NCI-H1930 (cell line): ENCODE measurements at places on chromosomes 7 and 10.

- no peak for DNase-seq
Measured at GRCh38 chr10:3820255-3820654, 35.2 kb upstream of the KLF6 start.

DNA sequence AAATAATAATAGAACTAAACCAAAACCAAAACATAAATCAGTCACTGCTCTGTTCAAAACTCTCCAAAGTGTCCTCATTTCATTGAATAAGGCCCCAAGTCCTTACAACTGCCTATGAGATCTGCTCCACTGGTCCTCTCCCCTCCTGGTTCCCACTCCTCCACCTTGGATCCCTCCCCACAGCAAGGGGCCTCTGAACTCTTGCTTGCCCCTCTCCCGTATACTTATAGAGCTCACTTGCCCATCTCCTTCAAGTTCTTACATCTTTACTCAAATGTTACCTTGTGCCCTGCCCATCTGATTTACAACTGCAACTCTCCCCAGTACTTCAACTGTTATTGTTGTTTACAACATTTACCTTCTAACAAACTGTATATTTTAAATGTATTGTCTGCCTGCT, 819 bp downstream of the POLD2 start:
- no peak for DNase-seq

- DNase-seq = no peak
Measured at GRCh38 chr10:49664006-49664841, 15.2 kb upstream of the C10orf53 start.

DNA sequence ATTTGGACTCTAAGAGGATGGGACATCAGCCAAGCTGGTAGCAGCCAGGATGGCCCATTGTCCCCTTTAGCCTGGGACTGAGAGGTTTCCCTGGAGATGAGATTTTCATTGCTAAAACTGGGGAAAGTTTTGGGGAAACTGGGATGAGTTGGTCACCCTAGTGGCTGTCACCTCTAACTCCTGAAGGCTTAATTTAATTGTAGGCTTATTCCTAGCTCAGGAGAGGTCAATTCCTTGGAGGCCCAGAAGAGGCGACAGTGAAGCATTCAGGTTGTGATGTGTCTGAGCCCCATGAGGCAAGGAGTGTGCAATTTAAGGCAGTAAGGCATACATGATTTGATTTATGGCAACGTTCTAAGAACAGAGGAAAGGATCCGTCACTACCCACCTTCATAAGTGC, 24.9 kb upstream of the JAZF1 start:
- no peak for DNase-seq

DNA sequence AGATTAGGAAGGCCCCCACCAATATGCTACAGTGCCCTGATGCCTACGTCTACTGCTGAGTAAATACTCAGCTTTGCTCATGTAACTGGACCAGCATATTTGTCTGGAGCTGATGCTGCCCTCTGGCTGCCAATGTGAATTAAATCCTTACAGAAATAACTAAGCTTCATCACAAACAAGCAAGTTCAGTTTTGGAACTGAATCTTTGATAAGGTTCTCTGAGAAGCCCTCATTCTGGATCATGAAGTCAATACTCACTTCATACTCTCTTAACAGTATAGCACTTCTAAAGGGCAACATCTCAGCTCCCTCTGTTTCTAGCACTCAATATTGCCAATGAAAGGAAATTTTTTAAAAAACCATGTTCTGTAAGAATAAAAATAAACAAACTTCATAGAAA, 246.7 kb downstream of the ETV1 start:
- DNase-seq = no peak

GRCh38 chr10:126458466-126458865, 70.2 kb upstream of the ADAM12 start:
- DNase-seq = no peak

- no peak for DNase-seq
Measured at GRCh38 chr7:32275216-32276009, 205.2 kb upstream of the PDE1C start.

DNA sequence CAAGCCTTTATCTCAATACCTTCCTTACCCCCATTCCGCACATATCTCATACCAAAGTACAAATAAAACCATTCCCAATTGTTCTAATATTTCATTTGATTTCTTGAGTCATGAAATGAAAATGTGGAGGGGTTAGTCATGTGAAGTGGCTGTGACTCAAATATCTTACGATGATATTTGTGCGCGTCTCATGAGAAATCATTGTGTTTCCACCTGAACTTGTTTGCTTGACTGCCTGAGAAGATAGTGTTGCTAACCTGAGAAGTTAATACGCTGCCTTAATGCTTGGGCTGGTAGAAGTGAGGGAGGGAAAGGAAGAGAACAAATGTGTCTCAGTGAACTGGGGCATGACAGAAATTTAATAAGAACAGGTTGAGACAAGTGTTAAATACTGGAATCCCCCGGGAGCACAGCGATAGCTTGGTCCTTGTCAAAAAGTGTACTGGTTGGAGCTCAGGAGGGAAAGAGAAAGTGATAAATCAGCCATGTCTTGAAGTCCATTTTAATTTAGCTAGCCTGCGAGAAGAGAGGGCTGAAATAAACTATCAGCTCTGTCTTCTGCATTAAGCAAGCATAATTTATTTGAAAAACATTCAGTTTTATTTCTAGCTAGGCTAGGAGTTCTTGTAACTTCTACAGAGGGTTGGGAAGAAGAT, 7.2 kb upstream of the EPHA1 start:
- DNase-seq = no peak

GRCh38 chr7:92403760-92404074, 43.6 kb upstream of the GATAD1 start:
- DNase-seq = no peak

DNA sequence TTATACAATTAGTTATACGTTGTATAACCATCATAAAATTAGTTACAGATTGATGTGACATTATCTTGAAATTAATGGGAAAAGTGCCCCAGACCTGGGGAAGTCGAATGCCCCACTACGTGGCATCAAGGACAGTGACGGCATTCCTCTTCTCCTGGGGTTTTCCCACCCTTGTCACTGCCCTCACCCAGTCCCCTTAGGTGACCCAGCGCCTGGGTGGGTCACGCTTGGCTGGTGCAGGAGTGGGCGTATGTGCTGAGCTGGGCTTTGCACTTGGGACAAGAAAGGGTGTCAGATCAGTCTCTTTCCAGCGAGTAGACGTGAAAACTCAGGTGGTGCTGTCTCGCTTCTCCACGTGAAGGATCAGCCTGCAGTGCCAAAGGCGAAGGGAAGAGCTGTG, 7.6 kb downstream of the FOXK1 start:
- DNase-seq = no peak

GRCh38 chr10:14705548-14706230, 69.0 kb downstream of the FAM107B start:
- DNase-seq = no peak

DNA sequence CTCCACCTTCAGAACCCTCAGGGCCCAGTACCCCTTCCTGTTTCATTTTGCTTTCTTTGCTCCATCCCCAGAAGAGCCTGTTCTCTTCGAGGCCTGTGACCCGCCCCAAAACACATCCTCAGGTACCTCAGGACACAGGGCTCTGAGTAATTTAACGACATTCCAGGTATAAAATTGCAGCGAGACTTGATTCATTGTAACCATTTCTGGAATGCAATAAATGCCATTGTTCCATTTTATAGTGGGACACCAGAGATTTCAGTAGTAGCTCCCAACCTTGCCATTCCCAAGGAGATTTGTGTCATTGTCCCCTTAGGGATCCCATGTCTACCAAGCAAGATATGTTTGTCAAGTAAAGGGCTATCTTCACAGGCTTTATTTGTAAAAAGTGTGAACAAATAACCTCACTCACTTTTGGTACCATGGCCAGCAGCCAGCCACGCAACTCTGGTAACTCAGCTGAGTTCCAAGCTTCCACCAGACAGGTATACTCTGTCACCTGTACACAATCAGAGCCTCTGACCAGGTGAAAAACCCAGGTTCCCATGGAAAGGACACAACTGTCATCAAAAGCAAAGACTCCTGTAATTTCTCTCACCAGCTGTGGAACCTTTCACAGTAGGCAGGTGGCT, 441.3 kb downstream of the PLXNA4 start:
- no peak for DNase-seq

DNA sequence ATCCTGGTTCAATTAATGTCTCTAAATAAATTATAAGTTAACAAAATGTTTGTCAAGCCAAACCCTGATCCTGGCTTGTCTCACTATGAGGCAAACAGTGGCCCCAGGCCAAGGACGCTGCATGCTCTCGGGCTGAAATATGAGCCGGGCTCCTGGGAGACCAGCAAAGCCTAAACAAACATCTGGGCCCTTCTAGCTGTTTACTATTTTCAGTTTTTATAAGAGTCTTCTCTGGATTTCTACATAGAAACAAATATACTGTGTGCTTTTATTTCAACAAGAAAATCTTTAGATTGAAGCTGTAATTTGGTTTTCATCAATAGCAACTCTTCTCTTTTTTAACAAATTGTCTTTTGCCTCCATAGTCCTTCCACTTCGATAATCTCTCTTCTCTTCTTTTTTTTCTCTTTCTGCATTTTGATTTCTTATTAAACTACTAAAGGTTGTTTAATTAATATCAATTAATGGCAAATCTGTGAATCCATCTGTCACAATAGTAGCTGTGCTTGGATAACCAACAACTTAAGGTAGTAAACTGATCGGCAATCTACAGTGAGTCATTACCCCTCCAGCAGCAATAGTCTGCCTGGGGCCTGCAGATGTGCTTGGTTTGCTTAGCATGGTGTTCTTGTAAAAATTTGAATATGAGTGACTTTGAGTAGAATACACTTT, 83.3 kb upstream of the DNAJC1 start:
- DNase-seq = no peak

DNA sequence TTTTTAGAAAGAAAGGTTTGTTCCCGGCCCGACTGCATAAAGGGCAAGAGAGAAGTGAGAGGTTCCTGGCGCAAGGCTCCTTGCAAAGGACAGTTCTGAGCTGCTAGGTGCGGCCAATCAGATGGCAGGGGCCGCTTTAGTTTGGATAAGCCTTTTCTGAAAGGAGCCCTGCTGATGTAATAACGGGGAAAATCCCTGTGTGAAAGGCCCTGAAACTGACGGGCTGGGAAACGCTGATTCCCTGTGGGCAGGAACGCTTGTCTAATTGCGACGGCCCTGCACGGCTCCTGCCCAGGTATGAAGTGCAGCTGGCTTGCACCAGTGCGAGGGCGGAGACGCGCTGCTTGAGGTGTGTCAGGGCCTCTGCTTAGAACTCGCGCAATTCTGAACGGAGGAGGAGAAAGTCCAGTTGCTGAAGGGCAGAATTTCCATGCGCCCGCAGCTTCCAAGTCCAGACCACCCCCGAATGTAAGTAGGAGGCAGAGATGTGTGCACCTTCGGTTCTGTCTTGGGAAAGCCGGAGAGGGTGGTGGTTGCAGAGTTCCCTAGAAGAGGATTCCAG, 30.5 kb downstream of the TACC2 start:
- no peak for DNase-seq

DNA sequence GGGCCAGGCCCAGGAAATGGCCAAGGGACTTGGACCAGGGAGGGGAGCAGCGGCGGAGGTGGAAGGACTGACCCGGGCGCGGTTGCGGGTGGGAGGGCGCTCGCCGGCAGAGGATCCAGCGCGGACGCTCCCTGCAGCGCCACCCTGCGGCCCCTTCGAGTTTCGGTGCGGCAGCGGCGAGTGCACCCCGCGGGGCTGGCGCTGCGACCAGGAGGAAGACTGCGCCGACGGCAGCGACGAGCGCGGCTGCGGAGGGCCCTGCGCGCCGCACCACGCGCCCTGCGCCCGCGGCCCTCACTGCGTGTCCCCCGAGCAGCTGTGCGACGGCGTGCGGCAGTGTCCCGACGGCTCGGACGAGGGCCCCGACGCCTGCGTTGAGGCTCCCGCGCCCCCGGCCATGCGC, 16.8 kb upstream of the ZNF467 start:
- DNase-seq = peak; percentile 74

- DNase-seq = no peak
Measured at GRCh38 chr10:80461208-80462183, 7.4 kb downstream of the TSPAN14 start.

- no peak for DNase-seq
Measured at GRCh38 chr10:79340646-79341244, 6.5 kb upstream of the PPIF start.

GRCh38 chr7:101618916-101619315, 10.2 kb downstream of the MYL10 start:
- no peak for DNase-seq

DNA sequence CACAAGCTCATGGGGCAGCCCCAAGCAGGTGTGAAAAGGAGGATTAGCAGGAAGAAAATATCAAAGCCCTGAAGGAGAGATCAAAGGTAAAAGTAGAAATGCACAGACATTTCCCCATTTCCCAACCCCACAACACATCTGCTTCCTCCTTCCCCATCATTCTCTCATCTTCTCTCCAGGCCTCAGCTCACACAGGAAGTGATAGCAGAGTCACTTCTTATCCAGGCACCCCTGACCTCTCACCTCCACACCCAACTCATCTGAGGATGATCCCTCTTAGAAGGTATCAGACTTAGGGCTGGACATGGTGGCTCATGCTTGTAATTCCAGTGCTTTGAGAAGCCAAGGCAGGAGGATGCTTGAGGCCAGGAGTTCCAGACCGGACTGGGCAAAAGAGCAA, 18.2 kb upstream of the GJC3 start:
- no peak for DNase-seq

GRCh38 chr7:42192851-42193461, 44.1 kb downstream of the GLI3 start:
- DNase-seq = no peak

GRCh38 chr7:149862156-149862555, 11.6 kb upstream of the ATP6V0E2 start:
- no peak for DNase-seq

GRCh38 chr10:11612021-11613001, 861 bp upstream of the USP6NL start:
- no peak for DNase-seq

DNA sequence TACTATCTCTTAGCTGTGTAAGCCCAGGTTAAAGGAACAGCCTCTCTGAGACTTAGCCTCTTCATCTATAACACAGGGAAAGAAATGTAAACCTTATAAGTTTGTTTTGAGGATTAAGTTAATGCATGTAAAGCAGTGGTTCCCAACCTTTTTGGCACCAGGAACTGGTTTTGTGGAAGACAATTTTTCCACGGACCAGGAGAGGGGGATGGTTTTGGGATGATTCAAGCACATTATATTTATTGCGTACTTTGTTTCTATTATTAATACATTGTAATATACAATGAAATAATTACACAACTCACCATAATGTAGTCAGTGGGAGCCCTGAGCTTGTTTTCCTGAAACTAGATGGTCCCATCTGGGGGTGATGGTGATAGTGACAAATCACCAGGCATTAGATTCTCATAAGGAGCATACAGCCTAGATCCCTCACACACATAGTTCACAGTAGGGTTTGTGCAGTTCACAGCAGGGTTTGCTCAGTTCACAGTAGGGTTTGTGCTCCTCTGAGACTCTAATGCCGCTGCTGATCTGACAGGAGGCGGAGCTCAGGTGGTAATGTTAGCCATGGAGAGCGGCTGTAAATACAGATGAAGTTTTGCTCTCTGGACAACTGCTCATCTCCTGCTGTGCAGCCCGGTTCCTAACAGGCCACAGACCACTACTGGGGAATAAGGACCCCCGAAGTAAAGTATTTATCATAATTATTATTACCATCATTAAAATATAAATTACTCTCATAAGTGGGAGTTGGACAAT, 41.3 kb upstream of the ANK3 start:
- DNase-seq = no peak

- no peak for DNase-seq
Measured at GRCh38 chr7:85115862-85116261, 71.0 kb downstream of the SEMA3D start.

GRCh38 chr7:129090300-129090907, 35.5 kb upstream of the TNPO3 start:
- no peak for DNase-seq
